ENCODE measurements at places on chromosomes 7 and 10.

DNA sequence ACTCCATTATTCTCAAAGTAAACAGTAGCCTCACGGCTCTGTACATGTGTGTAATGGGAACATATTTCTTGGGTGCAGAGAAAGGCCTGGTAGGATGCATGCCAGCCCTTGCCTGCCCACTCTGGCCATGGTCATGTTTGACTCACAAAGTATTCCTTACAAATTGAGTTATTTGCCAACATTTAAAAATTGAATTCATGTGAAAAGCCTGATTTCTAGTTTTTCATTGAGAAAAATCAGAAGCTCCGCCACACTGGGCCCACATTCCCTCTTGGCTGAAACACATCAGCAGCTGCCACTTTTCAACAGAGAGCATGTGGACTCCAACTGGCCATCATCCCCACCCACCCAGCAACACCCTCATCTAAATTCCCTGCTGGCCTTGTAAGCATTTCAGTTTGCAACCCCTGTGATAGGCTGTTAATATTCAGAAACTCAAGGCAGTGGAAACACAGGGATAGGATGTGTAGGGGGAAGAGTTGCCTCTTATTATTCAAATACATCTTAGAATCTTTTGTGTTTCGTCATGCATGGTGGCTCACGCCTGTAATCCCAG is 40.9 kb downstream of the CDH23 start:
- no peak for DNase-seq

- DNase-seq = no peak
Measured at GRCh38 chr10:93245779-93246178, 172.1 kb downstream of the CYP26A1 start.

GRCh38 chr10:26488344-26488743 is 50.2 kb downstream of the APBB1IP start:
- peak; percentile 80 for DNase-seq

GRCh38 chr10:86681047-86681446 is 12.7 kb downstream of the LDB3 start:
- peak; percentile 24 for DNase-seq

GRCh38 chr7:34840176-34840785 is 182.3 kb downstream of the NPSR1 start:
- no peak for DNase-seq

GRCh38 chr7:19128856-19129255 is 11.4 kb upstream of the TWIST1 start:
- DNase-seq = no peak

GRCh38 chr10:86888585-86889381 is 68.6 kb downstream of the MMRN2 start:
- peak; percentile 72 for DNase-seq

DNA sequence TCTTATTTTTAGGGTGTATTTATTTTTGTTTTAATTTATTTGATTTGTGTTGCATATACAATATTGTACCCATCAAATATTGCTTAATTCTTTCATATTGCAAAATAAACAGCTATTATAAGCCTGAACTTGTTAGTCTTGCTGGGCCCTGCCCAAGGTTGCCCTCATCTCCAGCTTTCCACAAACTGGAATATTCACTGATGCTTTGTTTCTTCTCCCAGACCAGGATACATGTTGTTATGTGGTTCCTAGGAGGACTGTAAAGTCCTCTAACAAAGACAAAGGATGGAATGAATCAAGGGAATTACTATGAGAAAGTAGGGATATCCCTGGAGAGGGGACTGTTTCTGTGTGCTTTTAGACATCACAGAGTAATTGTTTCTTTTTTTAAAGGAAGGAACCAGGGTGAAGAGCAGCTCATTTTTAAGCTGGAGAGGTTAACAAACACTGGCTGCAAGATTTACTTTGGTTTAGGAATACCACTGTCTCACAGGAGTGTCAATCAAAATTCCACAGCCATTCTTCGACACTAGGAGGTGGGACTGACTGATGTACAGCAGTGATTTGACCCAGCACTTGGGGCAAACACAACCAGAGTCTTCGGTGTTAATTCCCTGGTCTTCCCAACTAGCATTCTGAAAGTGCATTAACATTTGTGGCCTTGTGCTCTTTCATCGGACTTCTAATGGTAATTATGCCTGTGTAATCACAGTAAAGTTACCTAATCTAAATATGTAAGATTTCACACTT is 14.8 kb upstream of the CD36 start:
- DNase-seq = peak; percentile 49

DNA sequence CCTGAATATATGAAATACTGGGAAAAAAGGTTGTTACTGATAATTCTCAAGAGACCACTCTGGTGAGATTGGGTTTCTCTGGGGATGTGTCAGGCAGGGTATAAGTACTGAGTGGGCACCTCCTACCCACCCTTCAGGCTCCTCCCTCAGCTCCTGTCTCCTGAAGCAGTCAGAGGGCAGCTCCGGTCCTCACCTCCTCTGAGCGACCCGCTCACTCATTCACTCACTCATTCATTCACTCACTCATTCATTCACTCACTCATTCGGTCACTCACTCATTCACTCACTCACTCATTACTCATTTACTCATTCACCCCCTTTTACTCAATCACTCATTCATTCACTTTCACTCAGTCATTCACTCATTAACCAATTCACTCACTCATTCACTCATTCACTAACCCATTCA is 6.9 kb upstream of the PFKP start:
- DNase-seq = no peak

DNA sequence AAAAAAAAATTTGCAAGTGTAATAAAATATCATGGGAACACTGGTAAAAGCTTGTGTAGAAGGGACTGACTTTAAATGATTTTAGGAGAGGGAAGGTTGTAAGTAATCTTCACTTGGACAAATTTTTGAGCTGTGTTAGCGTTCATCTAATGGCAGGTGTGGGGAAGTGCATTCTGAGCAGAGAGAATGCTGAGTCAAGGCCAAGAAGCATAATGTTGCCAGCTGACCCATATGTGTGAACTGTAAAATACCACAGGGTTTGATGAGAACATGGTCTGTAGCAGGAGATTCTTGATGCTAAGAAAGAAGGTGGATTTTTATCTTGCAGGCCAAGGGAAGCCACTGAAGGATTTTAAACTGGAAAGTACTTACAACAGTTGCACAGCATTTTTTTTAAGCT is 98.2 kb upstream of the ZNF32 start:
- DNase-seq = no peak

DNA sequence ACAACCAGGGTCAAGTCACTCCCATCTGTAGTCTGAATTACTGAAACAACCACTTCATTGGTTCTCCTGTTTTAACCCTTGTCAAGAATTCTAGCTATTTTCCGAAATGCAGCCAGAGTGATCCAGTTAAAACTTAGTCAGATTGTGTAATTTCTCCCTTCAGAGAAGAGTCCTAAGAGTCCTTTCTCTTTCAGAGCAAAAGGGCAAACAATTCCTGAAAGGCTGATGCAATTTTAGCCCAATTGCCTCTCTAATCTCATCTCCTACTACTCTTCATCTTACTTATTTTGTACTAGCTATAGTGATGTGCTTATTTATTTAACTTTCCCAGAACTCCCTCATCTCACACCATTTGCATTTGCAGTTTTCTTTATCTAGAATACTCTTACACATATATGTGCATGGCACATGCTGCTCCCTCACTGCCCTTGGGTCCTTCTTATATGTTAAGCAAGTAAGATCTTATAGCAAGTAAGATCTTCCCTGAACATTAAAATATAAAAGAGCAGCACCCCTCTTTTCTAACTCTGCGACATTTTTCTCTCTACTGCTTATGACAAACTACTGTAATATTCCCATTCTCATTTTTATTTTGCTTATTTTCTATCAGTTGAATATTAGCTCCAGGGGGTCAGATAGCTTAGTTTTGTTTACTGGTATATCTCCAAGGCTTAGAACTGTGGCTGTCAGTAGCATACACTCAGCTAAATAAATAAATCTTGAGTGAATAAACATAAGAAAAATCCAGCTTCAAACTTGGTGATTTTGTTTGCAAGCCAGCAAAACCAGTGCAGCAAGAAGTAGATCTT is 44.6 kb downstream of the HGF start:
- DNase-seq = peak; percentile 15

DNA sequence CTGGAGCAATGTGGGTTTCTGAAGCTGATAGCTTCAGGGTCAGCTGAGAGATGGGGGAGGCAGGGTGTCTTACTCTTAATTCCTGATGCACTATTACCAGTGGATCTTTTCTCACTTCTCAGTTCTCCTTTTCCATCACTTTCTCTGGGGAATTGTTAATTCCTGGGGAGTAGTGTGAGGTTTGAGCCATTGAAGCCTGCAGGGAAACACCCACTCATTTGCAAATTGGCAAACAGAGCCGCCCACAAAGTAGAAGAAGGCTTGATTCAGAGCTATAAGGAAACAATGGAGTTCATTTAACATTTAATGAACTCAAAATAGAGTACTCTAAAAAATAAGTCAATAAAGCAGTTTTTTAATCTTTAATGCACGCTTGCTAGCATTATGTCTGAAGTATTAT is 4.3 kb upstream of the TECTB start:
- no peak for DNase-seq

DNA sequence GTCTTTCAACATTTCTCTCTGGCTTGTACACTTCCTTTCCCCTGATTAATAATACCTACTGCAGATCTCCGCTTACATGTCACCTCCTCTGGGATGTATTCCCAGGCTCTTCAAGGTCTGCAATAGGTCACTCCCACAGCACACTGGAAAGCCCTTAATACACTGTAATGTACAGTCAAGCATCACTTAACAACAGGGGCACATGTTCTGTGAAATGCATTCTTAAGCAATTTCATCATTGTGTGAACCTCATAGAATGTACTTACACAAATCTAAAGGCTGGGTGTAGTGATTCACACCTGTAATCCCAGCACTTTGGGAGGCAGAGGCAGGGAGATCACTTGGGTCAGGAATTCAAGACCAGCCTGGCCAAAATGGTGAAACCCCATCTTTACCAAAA is 1.9 kb downstream of the COX15 start:
- DNase-seq = peak; percentile 18

GRCh38 chr7:105391429-105391828 is 2.7 kb upstream of the SRPK2 start:
- no peak for DNase-seq

DNA sequence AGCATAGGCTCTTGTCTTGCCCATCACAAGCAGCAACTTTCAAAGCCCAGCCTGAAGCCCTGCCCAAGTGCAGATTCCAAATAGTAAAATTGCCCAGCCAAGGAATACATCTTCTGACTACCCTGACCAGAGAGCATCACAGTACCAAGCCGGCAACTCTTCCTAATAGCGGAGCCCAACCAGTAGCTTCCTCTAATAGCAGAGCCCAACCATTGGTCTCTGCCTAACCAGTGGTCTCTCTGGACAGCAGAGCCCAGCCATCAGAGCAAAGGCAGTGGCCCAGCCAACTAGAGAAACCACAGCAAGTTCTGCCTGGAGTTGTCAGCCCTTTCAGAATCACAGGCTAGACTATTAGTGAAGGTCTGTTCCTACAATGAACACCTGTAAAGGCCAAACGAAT is 285.6 kb downstream of the HGF start:
- peak; percentile 88 for DNase-seq

- DNase-seq = no peak
Measured at GRCh38 chr7:20858951-20859350, 72.3 kb upstream of the SP8 start.

DNA sequence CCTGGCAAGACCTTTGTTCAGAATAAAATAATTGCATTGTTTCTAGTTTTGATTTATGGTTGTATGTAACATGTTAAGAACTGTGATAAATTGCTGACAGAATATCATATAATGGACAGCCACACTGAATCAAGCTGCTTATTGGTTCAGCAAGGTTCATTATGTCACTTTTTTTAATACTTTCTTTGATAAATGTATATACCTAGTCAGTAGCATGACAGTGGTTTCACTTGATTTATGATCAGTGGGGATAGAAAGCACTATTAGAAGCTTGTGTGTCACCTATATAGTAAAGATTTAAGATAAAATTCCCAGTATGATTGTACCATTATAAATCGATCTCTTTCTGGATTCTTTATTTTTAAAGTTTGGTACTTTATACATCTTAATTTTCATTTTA is 4.5 kb downstream of the BUB3 start:
- DNase-seq = no peak

DNA sequence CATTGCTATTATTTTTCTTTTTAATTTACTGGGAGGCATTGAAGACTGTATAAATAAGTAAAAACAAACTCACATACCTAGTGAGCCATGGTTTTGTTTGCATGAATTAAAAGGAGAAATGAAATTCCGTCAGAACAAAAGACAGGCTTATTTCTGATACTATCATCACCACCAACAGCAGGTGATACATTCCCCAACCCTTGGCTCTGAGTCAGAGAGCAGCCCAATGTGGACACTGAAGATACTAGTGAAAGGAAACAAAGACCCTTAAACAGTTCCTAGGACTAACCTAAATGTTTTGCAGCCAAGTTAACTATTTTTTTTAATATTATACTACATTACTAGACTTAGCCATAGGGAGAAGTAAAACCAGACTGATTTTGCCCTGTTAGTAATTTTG is 31.6 kb downstream of the CHRM2 start:
- DNase-seq = no peak

DNA sequence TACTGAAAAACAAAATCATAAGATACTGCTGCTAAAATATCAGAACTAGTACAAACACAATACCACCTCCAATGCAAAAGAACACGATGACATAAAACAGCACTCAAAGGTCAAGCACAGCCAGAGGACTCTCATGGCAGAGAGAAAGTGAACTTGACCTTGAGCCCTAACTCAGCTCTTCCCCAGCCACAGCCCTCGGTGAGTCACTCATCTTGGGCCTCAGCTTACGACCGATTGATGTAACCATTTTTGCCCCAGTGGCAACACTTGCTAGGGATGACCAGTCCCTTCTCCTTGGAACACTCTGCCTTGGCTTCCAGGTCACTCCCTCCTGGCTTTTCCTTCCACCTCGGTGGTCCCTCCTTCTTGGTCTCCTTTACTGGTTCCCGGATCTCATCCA is 77.8 kb downstream of the JAZF1 start:
- peak; percentile 88 for DNase-seq

DNA sequence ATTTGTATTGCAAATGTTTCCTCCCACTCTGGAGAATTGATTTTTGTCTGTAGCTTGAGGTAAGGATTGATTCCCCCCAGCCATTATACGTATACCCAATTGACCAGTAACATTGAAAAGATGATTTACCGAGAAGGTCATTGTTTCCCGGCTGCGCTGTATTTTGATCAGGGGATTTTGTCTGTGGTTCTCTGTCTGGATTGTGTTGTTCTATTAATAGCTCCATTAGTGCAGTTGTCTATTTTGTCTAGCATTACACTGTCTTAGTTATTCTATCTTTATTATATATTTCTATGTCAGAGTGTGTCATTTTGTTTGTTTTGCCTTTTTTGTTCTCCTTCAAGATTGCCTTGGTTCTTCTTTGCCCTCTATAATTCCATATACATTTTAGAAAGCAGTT is 37.7 kb downstream of the AHR start:
- no peak for DNase-seq

- no peak for DNase-seq
Measured at GRCh38 chr10:44858988-44859387, 52.1 kb upstream of the TMEM72 start.

- no peak for DNase-seq
Measured at GRCh38 chr7:28142650-28143049, 37.9 kb downstream of the JAZF1 start.

GRCh38 chr7:141340991-141341390 is 210.2 kb upstream of the AGK start:
- no peak for DNase-seq
